ENCODE measurements at places on chromosomes 1 and 21.

DNA sequence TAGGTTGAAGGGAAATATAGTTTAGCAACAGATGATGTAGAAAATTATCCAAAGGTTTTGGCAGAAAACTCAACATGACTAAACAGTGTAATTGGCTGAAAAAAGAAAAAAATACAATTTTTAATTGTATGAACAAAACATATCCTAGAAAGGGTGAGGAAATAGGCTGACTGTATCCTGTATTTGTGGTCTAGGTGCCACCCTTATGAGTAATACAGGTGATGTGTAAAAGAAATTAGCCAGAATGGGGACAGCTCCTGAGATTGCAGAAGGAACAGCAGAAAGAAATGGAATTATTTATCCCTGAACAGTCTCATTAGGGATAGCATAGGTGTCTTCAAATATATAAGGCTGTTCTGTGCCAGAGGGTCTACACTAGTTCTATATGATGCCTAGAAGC, 24.6 kb downstream of the DNASE2B start:
- no peak for DNase-seq

- DNase-seq = no peak
Measured at GRCh38 chr1:201059401-201059800, 35.9 kb upstream of the KIF21B start.

DNA sequence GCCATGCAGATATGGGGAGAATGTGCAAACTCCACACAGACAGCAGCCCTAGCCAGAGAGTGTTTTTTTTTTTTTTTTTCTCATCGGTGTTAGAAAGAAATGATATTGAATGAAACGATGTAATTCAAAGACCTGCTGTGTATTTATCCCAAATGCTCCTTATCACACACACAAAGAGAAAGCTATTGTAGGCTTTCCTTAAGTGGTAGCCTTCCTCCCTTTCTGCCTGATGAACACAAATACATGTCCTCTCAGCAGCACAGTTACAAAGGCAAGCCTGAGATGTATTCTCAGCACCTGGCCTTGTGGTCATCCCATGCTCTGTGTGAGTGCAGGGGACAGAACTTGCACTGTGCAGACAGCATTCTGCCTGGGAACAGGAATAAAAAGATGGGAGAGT, 93.8 kb downstream of the PLPPR5 start:
- DNase-seq = no peak

GRCh38 chr1:2052756-2053155, 2.5 kb downstream of the PRKCZ start:
- DNase-seq = no peak

- no peak for DNase-seq
Measured at GRCh38 chr1:183834568-183834967, 29.6 kb downstream of the RGL1 start.

GRCh38 chr21:46028573-46029091, 47.1 kb downstream of the COL6A1 start:
- DNase-seq = no peak

DNA sequence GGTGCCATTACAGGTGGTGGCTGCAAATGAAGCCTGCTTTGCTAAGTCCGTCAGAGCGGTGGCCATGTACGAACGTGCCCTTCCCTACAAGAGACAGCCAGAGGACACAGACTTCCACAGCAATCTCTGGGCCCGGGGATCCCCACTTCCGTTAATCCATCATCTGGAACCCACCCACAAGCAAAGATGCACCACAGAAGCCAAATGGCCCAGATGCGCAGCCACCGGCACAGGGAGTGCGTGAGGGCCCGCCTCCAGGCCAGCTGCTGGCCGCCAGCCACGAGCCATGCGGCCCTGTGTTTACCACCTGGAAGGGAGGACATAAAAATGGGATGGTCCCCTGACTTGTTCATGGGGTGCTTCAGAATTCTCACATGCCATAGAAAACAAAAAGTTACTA, 22.1 kb downstream of the MRAP start:
- DNase-seq = no peak

- no peak for DNase-seq
Measured at GRCh38 chr1:154741741-154742495, 128.2 kb downstream of the KCNN3 start.

DNA sequence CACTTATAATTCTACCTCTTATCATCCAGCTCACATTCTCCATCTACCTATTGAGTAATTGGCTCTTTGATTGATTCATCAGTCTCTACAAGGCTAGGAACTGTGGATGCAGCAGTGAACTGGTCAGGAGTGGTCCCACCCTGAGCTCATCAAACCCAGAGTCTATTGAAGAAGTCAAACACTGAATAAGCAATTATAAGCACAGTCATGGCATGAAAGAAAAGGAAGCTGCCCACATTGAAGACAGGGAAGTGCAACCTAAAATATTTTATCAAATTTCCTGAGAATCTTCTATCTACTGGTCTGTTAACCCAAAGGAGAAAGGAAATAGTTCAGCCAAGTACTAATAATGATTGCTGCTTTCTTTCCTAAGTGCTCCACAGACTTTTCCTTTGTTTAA, 35.7 kb downstream of the ACP6 start:
- DNase-seq = no peak

GRCh38 chr1:157496121-157496526, 56.2 kb downstream of the FCRL5 start:
- no peak for DNase-seq

GRCh38 chr1:156767879-156768604, 707 bp downstream of the PRCC start:
- no peak for DNase-seq

GRCh38 chr1:227741166-227741870, 6.1 kb downstream of the SNAP47 start:
- no peak for DNase-seq

GRCh38 chr1:199684686-199685273, 342.7 kb upstream of the NR5A2 start:
- DNase-seq = no peak

GRCh38 chr1:19445417-19446342, 39.7 kb downstream of the CAPZB start:
- no peak for DNase-seq

DNA sequence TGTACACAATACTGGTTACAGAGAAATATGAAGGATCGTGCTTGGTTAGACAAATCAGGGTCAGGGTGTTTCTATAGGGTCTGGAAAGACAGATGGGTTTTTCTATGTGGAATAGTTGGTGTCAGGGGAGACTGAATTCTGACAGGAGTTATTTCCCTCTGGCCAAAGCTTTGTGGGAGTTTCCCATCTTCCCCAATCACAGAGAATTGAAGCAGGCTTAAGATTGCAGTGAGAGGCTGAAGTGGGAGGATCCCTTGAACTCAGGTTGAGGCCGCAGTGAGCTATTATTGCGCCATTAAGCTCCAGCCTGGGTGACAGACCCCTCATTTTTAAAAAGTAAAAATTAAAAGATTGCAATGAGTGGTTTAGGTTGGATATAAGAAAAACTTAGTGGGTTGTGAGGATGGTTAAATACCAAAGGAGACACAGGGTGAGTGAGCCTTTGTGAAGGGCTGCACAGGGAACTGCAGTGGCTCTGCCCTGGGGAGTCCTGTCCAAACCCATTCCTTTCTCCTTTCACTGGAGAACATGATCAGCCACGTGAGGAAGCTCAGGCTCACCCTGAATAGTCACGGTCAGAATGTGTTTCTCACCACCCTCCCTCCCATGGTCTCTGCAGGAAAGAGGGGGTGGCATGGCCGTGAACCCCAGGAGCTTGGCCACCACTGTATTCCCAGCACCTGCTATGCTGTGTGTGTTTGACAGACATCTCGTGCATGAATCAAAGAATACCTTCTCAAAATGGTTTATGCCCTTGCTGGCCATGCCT, 101.2 kb downstream of the INTS7 start:
- DNase-seq = no peak

GRCh38 chr1:87398641-87399040, 70.0 kb downstream of the LMO4 start:
- no peak for DNase-seq

Data from activated CD8-positive, alpha-beta memory T cell treated with anti-CD3 and anti-CD28 coated beads for 4 hours (primary cell).